ENCODE measurements at places on chromosomes 5 and 9.

DNA sequence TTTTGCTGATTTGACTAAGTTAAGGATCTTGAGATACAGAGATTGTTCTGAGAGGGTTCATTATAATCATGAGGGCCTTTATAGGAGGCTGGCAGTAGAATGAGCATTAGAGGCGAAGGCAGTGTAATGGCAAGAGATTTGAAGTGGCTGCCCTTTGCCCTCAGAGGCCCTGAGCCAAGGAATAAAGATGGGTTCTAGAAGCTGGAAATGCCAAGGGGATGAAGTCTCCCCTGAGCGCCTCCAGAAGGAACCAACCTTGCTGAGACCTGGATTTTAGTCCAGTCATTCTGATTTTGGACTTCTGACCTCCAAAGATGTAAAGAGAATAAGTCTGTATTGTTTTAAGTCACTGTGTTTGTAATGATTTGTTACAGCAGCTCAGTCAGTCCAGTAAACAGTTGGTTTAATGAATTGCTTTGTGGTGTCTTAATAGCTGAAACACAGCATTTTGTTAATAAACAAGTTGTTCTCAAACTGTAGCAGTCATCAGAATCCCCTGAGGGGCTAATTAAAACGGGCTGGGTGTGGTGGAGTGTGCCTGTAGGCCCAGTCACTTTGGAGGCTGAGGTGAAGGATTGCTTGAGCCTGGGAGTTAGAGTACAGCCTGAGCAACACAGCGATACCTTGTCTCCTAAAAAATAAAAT, 23.2 kb downstream of the GLRX start:
- no peak for DNase-seq

DNA sequence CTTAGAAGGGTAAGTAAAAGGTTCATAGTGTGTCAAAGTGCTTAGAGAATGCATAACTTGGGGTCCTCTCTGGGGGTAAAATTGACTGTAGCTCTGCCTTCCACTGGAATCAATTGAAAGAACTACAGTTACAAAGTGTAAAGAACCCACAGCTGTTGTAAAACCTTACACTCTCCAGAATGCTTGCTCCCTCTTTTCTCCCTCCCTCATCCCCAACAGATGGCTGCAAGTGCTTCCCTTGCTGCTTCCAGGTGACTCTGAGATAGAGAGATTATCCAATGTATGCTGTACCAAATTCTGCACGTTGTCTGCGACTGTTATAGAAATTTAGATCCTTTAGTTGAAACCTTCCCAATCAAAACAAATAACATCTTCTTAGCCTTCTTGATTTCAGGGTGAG, 126.0 kb downstream of the STK32A start:
- no peak for DNase-seq

GRCh38 chr9:101434998-101435397, 576 bp downstream of the ALDOB start:
- no peak for DNase-seq

DNA sequence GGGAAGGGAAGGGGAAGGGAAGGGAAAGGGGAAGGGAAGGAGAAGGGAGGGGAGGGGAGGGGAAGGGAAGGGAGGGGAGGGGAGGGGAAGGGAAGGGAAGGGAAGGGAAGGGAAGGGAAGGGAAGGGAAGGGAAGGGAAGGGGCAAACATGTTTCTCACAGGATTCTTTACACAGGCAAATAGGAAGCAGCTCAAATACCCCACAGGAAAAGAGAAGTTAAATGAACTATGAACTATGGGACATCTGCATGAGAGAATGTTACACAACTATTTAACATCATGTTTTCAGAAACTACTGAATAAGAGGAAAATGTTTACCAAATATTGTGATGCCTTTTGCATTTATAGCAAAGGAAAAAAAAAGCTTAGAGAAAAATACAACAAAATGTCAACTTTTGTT, 125.4 kb upstream of the SLC30A5 start:
- no peak for DNase-seq
